ENCODE measurements at places on chromosomes 5 and 9.

DNA sequence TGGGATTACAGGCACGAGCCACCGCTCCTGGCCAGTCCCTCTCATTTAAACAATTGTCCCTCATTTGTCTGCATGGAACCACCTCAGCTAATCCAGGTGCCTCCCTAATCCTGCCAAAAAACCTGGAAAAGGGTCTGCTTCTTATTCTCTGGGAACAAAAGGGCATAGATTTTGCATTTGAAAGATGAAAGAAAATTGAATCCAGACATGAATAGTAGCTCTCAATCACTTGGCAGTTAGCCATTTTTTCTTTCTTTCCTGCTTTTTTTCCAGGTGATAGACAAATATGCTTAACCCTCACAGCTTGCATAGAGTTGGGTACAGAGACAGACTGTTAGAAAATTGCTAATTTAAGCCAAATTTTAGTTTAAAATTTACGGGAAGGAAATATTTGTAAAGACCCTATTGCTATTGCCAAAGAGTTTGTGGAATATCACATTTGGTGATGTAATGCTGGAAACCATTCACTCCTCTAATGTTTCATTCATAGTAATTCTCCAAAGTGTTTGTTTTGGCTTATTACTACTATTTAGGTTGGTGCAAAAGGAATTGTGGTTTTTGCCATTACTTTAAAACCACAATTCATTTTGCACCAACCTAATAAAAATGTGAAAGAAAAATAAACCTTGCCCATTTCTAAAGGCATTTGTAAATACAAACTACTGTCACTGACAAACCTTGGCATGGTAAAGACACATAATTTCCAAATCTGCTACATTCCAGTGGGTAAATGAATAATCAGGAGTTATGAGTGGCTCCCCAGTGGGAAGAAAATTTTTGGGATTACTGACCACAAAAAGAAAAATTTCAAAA, 80.5 kb upstream of the JAK2 start:
- peak; percentile 46 for DNase-seq

- DNase-seq = no peak
These were observed 210.5 kb downstream of the PALM2AKAP2 start for GRCh38 chr9:109990541-109990940.

DNA sequence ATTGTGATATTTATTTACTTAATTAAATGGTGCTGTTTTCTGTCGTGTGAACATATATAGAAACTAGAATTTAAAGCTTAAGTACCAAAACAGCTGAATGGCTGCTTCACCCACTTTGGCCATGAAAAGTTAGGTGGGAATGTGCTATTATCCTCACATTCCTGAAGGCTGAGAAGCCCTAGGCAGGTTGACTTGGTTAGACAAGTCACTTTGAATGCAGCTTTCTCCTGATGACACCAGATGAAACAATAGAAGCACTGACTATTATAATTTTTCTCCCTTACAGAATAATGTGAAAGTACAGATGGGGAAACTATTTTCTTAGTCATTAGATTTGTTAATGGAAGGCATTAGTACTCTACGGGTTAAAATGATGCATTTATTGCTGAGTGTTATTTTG, 65.1 kb upstream of the C5orf46 start:
- DNase-seq = no peak

DNA sequence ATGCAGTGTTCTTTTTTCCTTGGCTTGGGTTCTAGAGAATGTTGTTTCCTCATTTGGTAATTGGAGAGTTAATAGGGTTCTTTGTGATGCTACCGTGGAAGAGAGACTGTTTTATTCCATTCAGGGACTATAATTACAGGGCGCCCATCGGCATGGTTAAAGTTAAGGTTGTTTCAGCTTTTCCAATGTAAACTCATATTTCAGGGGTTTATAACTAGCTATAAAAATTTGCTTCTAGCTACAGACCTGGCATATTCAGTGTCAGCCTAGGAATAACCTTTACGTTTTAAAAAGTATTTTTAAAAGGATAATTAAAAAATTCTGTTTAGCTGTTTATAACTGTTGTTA, 99.1 kb downstream of the AOPEP start:
- DNase-seq = no peak

- no peak for DNase-seq
These were observed 887 bp upstream of the PDE8B start for GRCh38 chr5:77209495-77210090.

GRCh38 chr9:13142776-13143175, 136.7 kb downstream of the MPDZ start:
- no peak for DNase-seq

DNA sequence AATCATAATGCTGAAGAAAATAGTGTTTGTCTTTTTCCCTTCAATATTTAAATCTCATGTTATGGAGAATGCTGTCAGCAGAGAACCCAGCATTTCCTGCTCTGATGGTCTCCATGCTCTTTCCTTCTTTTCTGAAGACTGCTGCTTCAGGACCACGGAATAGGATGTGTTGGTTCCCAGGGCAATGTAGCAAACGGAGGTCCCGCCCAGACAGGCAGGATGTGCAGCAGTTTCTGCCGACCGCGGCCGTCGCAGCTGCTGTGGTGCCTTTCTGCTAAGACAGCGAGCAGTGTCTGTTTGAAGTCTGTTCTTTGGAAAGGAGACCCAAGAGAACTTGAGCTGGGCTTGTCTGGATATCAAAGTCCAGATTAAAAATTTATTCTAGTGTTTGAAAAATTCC, 654.3 kb downstream of the CCDC171 start:
- DNase-seq = no peak

GRCh38 chr9:95311961-95312360, 5.5 kb downstream of the FANCC start:
- DNase-seq = no peak

DNA sequence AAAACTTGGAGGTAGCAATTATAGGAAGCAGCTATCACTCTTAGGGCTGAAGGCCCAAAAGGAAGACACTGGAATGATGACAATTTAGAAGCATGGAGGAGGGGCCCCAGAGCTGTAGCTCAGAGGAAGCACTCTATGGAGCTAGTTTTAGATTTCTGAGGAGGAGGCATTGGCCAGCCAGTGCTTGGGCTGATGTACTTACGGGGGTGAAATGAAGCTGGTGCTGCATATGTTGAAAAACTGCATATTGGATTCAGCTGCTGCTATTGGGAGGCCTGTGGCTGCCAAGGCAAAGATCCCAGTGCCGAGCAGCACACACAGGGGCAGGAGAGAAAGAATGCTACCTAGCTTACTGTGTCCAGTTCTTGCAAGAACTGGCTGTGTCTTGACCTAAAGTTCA, 53.9 kb upstream of the HMHB1 start:
- DNase-seq = no peak

GRCh38 chr5:14082973-14083372, 60.2 kb upstream of the TRIO start:
- no peak for DNase-seq

GRCh38 chr5:142314109-142314508, 10.7 kb downstream of the SPRY4 start:
- no peak for DNase-seq

GRCh38 chr9:69877852-69878514, 57.4 kb downstream of the CFAP95 start:
- DNase-seq = no peak

DNA sequence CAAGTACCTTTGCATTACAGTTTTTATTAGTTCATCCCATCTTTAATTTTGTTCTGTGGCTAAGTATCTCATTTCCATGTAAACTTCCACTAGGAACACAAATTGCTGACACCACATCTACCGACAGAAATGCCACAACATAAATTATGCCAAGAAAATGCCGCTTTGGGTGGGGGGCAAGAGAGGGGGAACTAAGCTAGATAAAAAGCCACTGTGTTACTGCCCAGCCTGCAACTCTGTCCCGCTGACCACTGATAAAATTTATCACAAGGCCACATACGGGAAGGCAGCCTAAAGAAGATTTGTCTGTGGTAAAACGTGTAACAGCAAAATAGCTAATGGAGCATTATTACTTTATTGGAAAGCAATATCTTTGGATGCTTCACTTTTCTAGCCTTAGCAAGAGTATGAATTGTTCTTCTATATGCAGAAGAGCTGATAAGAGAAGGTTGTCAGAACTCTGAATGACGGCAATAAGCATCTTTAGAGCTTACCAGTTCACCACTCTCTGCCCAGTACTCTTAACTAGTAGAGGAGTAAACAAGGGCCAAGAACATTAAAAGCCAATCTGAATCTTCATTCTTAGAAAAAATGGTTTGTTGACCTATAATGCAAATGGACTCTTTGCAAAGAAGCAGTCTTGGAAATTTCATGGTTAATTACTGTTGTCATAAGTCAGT, 172.2 kb upstream of the MEF2C start:
- no peak for DNase-seq

DNA sequence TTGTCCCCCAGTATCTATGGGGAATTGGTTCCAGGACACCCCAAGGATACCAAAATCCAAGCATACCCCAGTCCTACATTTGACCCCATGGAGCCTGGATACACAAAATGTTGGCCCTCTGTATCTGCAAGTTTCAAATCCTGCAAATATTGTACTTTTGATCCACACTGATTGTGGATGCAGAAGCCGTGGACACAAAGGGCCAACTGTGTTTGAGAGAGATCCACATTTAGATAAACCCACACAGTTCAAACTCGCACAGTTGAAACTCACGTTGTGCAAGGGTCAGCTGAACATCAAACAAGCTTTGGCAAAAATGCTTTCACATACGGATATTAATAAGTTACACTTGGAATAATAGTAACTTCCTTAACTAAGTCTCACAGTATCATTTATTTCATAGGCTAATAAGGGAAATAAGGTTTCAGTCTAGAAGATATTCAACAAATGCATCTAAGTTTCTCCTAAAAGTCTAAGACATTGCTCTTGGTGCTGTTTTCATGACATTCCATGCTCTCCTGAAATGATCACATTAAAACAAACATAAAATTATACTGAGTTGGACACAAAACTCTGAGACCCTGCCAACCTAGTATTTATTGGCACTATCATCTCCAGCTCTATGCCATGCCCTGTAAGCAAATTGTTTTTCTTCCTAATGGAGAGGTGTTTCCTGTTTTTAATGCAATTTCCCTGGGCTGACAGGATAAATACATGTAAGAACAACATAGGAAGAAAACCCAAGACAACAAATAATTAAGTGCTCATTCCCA, 32.3 kb downstream of the ACTL7A start:
- no peak for DNase-seq

DNA sequence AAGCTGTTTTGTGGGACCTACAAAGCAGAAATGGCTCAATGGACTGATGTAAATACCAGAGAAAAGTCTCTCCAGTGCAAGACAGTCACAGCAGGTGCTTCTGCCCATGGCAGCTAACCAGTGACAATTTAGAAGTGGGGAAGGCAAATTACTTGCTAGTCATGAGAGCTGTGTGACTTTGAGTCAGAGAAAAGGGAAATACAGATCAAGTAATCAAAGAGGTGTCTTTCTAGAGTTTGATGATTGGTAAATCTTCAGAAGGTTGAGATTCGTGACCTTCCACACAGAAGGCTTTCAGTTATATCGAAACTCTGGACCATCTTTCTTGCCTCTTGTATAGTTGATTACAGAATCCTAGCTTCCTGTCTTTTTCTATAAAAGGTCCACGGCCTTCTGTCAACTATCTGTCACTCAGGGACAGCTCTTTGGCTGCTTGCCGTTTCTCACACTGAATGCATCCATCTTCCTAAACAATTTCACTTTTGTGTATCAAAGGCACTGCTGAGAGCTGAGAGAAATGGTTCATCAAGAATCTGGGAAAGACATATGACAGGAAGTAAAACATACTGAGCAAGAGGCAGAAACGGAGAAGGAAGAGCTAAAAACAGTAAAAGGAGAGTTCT, 993.9 kb upstream of the ACO1 start:
- DNase-seq = no peak

- DNase-seq = no peak
These were observed 515 bp downstream of the LCP2 start for GRCh38 chr5:170296935-170297588.

DNA sequence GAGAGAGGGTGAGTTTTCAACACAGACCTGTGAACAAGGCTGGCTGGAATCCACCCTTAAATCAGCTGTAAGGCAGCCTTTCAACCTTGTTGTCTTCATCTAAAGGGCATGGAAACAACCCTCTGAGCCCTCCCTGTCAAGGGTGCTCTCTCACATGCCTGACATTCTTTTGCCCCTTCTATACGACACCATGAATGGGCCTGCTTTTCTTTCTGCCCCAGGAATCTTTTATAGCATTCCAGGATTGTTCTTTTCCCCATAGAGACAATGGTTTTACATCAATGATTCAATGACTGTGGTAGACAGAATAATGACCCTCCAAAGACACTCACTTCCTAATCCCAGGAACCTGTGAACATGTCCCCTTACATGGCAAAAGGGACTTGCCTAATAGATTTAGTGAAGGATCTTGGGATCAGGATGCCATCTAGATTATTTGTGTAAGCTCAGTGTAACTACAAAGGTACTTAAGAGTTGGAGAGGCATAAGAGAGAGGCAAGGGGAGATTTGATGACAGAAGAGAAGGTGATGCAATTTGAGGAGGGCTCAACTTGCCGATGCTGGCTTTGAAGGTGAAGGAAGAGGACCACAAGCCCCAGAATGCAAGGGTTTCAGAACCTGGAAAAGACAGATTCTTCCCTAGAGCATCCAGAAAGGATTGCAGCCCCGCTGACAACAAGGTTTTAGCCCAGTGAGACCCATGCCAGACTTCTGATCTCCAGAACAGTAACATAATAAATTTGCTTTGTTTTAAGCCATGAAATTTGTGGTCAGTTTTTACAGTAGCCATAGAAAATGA, 29.2 kb upstream of the HMHB1 start:
- no peak for DNase-seq

GRCh38 chr5:148986636-148987035, 76.2 kb downstream of the SH3TC2 start:
- DNase-seq = no peak

DNA sequence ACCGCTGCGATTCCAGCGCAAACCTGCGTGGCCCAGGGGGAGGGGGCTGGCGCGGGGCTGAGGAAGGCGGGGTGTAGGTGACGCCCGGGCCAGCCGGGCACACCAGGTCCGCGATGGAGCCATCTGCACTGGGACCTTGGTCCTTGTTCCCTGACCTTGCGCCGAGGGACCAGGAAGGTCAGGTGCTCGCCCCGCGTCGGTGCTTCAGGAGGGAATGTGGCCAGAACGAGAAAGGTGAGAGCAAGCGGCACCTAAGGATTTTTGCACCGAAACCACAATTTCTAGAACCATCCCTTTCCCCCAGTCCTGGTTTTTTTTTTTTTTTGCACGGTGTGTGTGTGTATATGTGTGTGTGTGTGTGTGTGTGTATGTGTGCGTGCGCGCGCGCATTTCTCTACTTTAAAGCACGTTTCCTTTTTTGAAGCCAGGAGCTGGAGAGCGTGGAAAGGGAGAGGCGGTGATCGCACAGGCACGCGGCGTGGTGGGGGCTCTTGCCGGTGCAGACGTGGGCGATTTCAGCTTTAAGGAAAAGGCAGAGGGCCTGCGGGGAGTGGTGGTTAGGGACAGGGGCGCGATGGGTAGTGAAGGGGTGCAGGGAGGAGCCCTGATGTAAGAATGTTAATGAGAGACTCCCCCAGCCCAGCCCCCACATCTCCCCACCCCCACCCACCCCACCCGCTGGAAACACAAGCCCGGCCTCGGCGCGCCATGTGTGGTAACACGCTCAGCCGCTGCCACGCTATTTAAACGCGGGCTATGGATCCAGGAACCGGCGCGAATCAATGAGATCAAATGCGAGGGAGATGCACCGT, at the start of gene NPR3:
TSS of gene NPR3 (plus strand) at position 772 of the 812 bp plus-strand sequence. CDS start 456 bp downstream, outside the sequence.
- DNase-seq = no peak

- DNase-seq = no peak
These were observed 661.7 kb downstream of the KCTD16 start for GRCh38 chr5:144832416-144832815.
